ENCODE measurements at places on chromosomes 11 and 22.

GRCh38 chr11:30579415-30580175 lies 6.6 kb downstream of the MPPED2 start:
- DNase-seq = no peak

DNA sequence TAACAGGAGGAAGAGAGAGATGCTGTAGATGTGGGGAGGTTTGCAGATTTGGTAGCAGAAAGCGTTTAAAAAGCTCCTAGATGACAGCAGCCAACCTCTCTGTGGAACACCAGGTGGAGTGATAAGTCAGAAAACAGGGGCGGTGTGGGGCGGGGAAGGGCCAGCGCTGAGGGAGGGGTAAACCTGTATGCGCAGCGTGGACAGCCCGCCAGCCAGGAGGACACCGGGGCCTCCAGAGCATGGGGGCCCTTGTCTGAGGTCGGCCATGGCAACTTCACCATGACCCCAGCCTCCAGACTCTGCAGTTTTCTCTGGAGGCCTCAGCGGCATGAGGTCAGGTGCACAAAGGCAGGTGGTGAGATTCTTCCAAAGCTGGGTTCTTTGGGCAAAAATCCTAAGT lies 423.7 kb downstream of the BRD1 start:
- DNase-seq = no peak

GRCh38 chr22:23846081-23846469 lies 7.3 kb upstream of the DERL3 start:
- DNase-seq = no peak

GRCh38 chr11:66337103-66337899 lies 1.1 kb upstream of the RIN1 start:
- no peak for DNase-seq

GRCh38 chr11:292211-293121 lies 3.5 kb downstream of the PGGHG start:
- no peak for DNase-seq

GRCh38 chr11:79661373-79661772 lies 220.5 kb upstream of the TENM4 start:
- DNase-seq = no peak

DNA sequence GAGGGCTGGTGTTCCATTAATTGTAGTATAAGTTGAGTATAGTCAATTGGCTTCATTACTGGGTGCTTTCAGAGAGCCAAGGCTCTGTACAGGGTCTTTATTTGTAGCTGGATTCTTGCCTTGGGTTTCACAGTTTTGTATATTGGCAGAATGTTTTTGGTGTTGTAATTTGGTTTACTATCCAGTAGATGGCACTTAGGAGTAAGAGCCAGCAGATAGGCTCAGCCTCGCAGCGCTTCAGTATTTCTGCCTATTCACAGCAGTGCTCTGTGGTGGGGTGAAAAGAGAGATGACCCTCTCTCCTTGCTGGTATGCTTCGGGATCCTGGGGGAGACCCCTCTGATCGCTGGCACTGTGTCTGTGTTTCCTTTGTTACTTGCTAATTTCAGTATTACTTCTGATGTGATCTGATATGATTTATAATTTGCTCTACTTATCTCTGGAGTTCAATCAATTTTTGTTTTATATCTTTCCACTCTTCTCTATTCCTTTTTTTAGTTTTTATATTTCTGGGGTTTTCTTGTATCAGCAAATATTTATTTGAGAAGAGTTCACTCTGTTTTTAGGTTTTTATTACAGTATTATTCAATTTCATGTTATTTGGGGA lies 52.2 kb downstream of the ANO5 start:
- DNase-seq = peak; percentile 63
